Stimulated activated CD8-positive, alpha-beta memory T cell treated with anti-CD3 and anti-CD28 coated beads, Interleukin-4, amount 100 ng/mL, for 1 hour (primary cell): ENCODE measurements at places on chromosomes 12 and 14.
A peak's percentile ranks its signal among the peaks of the same experiment; 100 is the strongest.

GRCh38 chr12:80472911-80473500 is 29.0 kb downstream of the PTPRQ start:
- no peak for DNase-seq

DNA sequence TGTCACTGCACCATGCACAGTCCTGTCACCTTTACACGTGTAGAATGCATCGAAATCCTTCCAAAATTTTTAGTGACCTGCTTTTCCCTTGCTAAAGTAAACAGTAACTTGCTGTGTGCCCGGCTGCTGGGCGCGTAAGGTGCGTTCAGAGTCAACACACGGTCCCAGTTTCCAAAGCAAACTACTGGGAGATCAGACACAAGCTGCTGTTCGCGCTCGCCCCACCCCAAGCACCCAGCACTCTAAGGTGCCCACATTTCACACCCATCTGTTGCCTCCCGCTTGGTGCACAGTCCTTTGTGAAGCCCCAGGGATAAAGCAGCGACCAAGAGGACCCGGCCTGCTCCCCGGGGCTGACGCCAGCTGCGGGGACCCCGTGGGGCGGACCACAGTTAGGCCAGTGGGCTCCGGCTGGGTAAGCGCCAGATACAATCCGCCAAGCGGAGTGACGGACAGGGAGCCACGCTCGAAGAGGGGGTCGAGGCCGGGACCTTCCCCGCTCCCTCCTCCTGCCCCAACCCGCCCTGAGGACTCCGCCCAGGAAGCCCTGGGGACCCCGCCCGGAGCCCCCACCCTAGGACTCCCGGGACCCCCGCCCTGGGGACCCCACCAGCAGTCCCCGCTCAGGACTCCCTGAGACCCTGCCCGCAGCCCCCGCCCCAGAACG is 633 bp downstream of the STX2 start:
- peak; percentile 2 for DNase-seq

GRCh38 chr12:13950502-13950901 is 30.9 kb downstream of the GRIN2B start:
- no peak for DNase-seq

DNA sequence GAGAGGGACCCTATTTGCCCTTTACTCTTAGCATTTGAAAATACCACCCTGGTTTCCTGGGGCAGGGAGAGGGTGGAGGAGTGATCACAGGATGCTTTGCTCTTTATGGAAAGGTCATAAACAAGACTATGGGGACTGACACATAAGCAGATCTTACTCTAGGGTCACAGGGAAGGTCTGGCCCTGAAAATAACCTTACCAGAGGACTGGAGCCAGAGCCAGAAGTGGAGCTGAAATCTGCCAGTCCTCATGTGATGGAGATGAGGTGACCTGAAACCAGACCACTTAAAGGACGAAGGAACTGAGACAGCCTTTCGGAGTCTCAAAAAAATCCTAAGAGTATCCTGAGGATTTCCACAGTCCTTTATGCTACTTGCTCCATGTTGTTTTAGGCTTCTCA is 12.4 kb downstream of the PFKM start:
- no peak for DNase-seq

DNA sequence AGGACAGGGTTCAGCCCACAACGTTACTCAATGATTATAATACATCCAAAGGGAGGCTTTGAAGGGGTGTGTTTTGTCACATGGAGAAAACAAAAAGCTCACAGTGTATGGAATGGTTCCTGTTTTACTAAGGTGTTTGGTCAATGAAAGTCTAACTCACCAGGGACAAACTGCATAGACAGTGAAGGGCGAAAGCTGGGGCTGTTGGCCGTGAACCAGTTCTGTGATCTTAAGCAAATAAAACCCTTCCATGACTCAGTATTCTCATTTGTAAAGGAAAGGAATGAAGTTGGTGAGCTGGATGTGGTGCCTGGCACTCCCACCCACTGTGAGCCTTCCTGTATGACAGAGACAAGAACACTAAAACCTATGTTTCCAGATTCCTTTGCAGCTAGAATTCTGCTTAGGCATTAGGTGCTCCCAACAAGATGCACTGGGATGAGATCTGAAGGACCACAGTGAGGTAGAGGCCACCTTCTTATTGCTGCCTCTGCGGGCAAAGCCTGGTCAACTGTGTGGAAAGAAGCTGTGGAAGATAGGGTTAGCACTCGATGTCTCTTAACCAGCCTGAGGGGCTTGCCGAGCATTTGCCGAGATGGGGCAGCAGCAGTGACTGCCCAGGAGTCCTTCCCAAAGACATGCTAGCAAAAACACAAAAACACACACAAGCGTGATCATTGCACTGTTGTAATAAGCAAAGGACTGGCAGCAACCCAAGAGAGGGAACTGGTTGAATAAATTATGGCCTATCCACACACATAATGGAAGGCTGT is 48.5 kb downstream of the VCPKMT start:
- no peak for DNase-seq

DNA sequence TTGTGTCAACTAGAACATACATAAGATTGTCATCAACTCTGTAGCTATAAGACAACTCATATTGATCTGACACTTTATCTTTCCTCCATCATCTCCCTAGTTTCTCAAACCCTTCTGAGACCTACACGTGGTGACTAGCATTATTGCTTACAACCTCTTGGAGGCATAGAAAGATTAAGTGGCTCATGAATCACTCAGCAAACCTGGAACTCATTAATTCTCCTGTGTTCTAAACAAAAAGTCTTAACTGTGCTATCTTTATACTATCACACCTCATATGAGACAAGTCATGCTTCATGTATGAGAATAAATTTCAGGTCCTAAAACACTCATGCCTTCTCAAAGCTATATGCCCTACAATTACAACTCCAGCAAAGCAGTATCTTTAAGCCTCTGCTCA is 408.6 kb upstream of the SYT1 start:
- DNase-seq, result no peak

- no peak for DNase-seq
Observed at GRCh38 chr12:4962539-4963486, 53.1 kb downstream of the KCNA1 start.

DNA sequence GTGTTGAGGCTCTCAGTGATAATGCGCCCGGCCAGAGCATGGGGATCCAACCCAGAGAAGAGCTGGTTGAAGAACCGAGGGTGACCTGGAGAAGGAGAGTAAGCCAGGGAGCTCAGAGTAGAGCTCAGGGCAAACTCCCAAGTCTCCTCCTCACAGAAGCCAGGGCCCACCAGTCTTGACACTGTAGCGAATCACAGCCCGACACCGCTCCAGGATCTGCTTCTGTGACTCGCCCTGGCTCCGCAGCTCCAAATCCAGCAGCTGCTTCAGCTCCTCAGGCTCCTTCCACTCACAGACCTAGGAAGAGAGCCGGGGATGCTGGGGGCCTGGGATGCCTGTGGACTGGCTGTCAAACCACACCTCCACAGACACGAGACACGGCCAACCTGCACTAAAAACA is 8.2 kb upstream of the ZNF740 start:
- DNase-seq, result no peak
